ENCODE measurements at places on chromosomes 5 and 9.

DNA sequence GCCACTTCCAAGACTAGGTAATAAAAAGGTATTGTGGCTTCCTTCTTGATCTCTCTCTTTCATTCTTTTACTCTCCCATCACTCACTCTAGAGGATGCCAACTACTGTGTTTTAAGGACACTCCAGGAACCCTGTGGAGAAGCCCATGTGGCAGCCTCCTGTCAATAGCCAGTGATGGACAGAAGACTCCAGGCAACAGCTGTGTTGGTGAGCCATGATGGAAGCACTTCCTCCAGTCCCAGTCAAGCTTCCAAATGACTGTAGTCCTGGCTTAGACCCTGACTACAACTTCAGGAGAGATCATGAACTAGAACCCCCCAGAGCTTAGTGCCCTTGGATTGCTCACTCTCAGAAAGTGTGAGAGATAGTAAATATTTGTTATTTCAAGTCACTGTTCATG lies 123.9 kb downstream of the PPP2R2B start:
- DNase-seq: no peak

- DNase-seq: no peak
These were observed 286.6 kb downstream of the FER start for GRCh38 chr5:109034306-109034705.

DNA sequence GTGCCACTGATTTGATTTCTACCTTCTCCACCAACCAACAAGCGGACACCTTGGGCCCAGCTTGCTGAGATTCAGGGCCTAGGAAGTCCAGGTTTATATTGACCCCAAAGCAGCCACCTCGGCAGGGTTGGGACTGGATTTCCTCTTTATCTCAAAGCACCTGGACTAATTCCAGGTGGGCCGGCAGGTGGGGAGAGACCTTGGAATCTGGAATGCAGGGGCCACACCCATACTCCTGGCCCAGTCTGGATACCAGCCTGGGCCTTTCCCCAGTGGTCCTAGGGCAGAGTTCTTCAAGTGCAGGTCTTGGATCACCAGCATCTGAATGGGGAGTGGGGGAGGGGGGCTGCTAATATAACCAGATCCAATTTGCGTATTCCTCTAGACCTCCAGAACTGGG lies 93.1 kb downstream of the PCDH1 start:
- DNase-seq: no peak

GRCh38 chr9:123447934-123448646 lies 92.1 kb downstream of the CRB2 start:
- no peak for DNase-seq

DNA sequence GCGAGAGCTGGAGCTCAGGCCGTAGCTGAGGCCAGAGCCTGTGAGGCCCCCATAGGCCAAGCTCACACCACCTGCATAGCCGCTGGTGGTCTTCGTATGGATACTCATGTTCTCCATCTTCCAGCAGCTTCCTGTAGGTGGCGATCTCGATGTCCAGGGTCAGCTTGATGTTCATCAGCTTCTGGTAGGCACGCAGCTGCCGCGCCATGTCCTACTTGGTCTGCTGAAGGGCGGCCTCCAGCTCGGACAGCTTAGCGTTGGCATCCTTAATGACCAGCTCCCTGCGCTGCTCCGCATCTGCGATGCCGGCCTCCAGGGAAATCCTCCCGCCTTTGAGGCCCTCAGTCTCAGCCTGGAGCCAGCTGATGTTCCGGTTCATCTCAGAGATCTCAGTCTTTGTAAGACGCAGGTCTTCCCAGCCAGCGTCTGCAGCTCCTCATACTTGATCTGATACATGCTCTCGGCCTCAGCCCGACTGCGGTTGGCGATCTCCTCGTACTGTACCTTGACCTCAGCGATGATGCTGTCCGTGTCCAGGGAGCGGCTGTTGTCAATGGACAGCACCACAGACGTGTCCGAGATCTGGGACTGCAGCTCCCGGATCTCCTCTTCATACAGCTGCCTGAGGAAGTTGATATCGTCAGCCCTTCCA lies 172.1 kb downstream of the PPP2R2B start:
- DNase-seq: no peak

- DNase-seq: no peak
These were observed 14.0 kb downstream of the SEC61B start for GRCh38 chr9:99235926-99236634.

DNA sequence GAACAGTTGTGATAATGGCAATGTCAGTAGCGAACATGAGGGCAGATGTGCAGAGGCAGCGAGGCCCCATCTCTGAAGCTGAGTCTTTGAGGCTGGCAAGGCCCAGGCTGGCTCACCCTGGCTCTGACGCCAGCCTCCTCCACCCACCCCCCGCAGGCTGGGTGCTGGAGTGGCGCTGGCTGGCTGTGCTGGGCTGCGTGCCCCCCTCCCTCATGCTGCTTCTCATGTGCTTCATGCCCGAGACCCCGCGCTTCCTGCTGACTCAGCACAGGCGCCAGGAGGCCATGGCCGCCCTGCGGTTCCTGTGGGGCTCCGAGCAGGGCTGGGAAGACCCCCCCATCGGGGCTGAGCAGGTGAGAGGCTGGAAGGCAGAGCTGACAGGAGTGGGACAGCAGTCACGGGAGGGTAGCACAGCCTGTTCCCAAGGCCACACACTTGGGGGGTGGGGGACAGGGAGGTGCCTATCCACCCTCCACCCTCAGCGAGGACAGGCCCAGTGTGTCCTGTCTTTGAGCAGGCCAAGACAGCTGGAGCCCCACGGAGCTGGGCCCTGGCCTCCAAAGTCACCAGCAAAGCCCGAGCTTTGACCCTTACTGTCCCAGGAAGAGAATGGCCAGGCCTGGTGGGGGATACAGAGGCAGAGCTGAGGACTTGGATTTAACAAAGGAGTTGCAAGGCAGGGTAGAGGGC lies 5.6 kb downstream of the SLC2A8 start:
- DNase-seq: no peak

- DNase-seq: no peak
These were observed 29.8 kb upstream of the SEC16A start for GRCh38 chr9:136512651-136513071.

GRCh38 chr5:123776761-123777160 lies 264.8 kb downstream of the CSNK1G3 start:
- no peak for DNase-seq

DNA sequence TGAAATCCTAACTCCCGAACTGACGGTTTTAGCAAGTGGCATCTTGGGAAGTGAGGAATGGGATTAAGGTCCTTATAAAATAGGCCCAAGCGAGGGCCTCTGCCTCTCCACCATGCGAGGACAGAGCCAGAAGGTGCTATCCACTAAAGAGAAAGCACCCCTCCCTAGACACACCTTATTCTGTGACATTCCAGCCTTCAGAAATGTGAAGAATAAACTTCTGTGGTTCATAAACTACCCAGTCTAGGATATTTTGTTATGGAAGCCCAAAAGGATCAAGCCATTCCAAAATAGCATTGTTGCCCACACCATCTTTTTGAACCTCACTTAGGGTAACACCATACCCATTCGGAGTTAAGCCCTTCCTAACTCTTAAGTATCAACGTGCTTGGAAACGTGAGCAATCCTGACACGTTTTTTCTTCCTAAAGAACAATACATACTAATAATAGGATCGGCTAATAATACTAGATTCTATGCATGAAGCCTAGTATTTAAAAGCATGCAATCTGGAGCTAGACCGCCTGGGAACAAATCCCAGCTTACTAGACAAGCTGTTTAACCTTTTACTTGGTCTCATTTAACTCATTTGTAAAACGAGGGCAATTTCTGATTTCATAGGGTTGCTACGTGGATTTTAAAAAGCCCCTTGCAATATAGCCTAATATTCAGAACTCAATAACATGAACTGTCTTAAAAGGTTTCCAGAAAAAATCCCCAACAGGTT lies 1.1 kb upstream of the SMC2 start:
- DNase-seq: no peak

- no peak for DNase-seq
These were observed 63.5 kb upstream of the PUM3 start for GRCh38 chr9:2907411-2907810.

DNA sequence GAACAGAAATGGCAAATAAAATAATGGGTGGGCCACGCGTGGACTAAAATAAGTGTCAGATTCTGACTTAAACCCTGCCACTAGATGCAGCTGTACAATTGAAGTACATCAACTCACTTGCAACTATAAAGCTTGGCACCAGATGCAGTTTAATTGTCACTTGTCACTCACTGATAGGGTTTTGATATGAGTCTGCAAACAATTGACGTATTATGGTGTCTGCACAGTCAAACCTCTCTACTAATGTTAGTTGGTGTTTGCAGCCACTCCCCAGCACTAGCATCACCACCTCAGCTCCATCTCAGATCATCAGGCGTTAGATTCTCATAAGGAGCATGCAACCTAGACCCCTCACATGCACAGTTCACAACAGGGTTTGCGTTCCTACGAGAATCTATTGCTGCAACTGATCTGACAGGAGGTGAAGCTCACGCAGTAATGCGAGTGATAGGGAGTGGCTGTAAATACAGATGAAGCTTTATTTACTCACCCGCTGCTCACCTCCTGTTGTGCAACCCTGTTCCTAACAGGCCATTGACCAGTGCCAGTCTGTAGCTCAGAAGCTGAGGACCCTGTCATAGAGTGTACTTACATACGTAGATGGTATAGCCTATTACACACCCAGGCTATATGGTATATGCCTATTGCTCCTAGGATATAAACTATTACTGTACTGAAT lies 72.1 kb upstream of the SEMA6A start:
- no peak for DNase-seq

- DNase-seq: no peak
These were observed 17.6 kb downstream of the DENND1A start for GRCh38 chr9:123912167-123912897.

- DNase-seq: no peak
These were observed 473.4 kb upstream of the PAPPA start for GRCh38 chr9:115680231-115680630.

- no peak for DNase-seq
These were observed 20.2 kb upstream of the EGFL7 start for GRCh38 chr9:136642439-136642921.

DNA sequence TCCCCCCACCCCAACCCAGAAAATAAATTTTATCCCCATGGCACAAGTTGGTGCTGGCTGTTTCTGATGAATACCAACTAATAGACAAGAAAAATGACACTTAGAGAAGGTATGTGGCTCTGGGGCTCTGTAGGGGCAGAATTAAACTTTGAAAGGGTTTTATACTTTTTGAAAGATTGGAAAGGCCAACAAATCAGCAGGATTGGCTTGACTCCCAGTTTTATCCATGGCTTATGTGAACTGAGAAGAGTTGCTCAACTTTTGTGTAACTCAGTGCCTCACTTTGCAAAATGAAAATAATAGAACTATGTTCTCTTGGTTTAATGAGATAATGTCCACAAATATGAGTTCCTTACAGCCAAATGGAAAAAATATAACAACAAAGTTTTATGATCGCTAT lies 288.9 kb upstream of the KIF2A start:
- no peak for DNase-seq

- no peak for DNase-seq
These were observed 1.7 kb upstream of the PTPDC1 start for GRCh38 chr9:94082553-94082952.

GRCh38 chr9:109914280-109915027 lies 134.5 kb downstream of the PALM2AKAP2 start:
- DNase-seq: no peak

DNA sequence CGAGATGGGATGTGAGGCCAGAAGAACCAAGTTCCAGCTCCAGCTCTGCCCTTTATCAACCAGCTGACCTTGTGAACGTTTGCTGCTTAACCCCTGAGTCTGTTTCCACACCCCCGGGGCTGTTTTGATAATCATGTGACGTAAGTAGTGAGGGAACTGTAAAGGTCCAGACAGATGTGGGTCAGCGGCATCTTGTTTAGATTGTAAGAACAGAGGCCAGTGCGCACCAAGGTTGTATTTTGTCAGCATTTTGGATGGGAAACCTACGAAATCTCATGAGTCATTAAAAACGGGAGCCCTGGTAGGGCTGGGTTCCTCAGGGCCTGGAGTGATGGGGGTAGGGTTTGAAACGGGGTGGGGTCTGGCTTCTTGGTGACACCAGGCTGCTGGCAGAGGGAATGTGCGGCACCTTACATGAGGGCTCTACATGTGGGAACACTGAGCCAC lies 13.8 kb upstream of the COL15A1 start:
- DNase-seq: no peak

DNA sequence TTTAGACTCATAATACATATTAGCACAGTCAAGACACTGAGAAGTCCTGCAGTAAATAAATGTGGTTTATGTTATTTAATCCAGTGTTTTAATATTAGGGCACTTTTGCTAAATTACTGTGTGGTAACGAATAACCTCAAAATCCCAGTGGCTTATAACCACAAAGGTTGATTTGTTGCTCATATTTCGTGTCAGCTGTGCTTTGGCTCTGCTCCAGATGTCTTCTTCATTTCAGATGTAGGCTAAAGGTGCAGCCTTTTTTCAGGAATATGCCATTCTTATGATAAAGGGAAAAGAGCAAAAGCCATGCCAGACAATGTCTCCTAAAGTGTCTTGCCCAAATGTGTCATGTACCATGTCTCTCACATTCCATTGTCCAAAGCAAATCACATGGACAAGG lies 144.8 kb downstream of the BRINP1 start:
- DNase-seq: no peak

DNA sequence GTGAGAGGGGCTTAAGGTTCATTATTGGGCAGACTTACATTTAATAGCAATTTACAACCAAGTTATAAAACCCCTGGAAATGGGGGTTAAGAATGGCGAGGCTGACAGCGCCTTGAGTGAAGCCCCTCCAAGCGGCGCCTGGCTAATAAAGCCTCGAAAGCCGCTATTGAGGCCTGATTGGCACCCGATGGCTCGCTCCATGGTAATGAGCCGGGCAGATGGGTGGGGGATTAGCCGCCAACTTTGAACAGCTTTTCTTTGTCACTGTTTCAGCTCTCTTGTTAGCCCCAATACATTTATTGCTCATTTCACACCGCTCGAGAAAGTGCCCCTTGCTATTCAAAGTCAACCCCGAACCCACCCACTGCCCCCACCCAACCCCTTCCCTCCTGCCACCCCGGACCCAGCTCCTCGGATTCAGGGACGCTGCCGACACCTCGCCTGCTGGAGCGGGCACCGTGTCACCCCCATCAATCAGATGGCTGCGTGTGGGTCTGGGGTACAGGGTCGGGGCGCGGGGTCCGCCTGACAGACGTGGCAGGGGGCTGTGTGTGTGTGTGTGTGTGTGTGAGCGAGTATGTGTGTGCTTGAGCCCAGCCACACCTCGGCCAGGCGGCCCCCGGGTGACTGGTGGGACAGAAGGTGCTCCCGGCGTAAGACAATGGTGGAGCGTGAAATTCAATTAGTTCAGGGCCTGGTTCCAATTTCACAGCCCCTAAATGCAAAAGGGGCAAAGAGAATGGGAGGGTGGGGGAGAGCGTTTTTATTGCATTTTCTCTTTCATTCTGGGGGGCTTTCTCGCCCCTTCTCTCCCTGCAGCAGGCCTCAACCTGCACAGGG lies 34.2 kb downstream of the ASS1 start:
- no peak for DNase-seq

GRCh38 chr9:128141604-128142003 lies 7.6 kb upstream of the LCN2 start:
- DNase-seq: no peak

GRCh38 chr9:16561121-16561520 lies 309.3 kb downstream of the BNC2 start:
- DNase-seq: no peak

- DNase-seq: no peak
These were observed 148.7 kb upstream of the ERCC6L2 start for GRCh38 chr9:95726756-95727155.

GRCh38 chr5:80884929-80885328 lies 75.2 kb upstream of the RASGRF2 start:
- DNase-seq: no peak

Data from left renal pelvis (tissue), 4 donors.